GM12865 (cell line): ENCODE measurements at places on chromosomes 2 and 18.
A peak's percentile ranks its signal among the peaks of the same experiment; 100 is the strongest.

DNA sequence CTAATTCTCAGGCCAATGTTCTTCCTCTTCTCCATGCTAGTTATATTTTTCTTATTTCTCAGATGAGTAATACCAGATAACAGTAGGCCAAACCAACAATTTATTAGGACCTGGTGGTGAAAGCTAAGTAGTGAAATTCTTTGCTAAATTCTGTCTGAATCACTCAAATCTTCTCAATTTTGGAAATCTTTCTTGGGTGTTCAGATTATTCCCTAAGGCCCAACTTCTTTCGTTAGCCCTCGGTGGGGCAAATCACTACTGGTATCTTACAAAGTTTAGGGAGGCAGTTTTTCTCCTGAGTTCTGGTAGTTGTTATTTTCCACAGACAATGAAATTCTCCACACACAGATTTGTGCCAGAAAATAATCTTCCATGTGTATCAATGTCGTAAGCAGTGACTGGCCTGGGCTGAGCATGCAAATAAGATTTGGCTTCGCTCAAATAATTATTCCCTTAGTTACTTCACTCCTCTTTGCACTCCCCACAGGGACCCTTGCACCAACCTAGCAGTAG, 443.5 kb upstream of the SLC14A2 start:
- DNase-seq = no peak

GRCh38 chr2:182142062-182142461, 156.4 kb downstream of the PPP1R1C start:
- DNase-seq = no peak

- DNase-seq = no peak
These were observed 301.8 kb downstream of the XIRP2 start for GRCh38 chr2:167190053-167190452.

GRCh38 chr2:38698467-38699003, 32.6 kb downstream of the GALM start:
- DNase-seq = no peak

GRCh38 chr2:239811111-239811781, 213.9 kb downstream of the NDUFA10 start:
- DNase-seq = no peak

DNA sequence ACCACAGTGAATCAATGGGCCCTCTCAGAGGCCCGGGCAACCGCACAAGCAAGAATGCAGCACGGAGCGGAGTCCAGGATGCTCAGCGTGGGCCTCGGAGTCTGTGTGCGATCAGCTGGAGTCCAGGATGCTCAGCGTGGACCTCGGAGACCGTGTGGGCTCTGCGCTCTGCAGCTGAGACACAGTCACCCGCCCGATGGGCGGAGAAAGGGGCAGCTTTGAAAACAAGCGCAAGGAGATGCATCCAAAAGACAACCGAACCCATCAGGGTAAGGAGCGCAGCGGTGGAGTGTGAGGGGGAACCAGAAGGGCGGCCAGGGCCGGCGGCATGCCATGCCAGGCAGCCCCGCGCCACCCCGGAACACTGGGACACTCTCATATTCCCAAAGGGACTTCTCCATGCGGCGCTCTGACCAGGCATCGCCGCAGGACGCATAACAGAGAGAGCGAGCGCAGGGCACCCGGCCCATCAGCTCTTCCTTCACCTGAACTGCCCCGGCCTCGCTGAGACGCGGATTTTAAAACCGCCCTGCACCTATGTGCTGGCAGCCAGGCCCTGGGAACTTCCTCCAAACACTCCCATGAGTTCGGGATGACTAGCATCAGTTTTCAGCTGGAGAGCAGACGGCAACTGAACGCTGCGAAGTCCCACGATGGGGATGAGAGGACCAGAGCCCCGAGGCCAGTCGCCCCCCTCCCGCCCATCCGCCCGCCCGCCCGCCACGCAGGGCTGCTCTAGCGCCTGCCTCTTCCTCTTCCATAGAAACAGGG, 44.7 kb downstream of the MC5R start:
- no peak for DNase-seq

- no peak for DNase-seq
These were observed 352.0 kb downstream of the THSD7B start for GRCh38 chr2:137117385-137117784.

- DNase-seq = no peak
These were observed 376.6 kb downstream of the EIPR1 start for GRCh38 chr2:3000968-3001367.

DNA sequence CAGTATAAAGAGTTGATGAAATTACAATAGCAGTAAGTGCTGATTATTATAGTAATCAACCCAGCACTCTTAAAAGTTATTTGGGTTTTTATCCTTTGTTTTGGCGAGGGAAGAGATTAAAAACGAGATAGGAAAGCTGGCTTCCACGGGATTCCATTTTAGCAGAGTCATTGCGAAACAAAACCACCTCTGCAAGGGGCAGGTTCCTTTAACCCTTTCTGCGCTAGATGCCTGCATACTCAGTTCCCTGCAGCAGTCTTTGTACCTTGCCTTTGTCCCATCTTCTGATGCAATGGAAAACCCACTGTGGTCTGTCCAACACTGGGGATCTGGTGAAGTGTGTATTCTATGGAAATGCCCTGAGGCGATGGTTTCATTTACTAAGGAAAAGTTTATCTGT, 2.7 kb downstream of the YPEL5 start:
- peak; percentile 29 for DNase-seq

DNA sequence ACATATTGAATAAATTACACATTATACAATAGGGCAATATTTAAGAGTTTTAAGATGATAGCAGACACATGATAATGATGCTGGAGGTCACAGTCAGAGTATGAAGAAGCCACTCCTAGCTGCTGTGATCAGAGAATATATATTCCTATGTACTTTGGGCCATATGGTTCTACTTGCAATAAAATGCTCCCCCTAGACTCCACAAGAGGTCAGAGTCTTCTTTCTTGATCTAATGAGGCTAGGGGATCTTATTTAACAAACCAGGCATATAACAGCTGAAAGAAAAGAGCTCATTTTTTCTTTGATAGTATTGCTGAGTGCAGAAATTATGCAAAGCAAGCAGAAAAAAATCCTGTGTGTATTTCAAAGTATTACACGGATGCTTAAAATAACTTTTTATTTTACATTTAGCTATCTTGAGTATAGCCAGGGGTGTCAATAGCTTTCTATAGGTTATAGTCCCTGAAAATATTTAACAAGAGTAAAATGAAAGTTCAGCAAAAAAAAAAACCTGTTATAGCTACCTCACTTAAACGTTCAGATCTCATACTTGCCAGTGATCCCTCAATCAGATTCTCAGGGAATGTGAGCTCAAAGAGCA, 748.7 kb upstream of the CHAC2 start:
- no peak for DNase-seq

GRCh38 chr2:2566396-2567323, 235.6 kb upstream of the MYT1L start:
- no peak for DNase-seq

DNA sequence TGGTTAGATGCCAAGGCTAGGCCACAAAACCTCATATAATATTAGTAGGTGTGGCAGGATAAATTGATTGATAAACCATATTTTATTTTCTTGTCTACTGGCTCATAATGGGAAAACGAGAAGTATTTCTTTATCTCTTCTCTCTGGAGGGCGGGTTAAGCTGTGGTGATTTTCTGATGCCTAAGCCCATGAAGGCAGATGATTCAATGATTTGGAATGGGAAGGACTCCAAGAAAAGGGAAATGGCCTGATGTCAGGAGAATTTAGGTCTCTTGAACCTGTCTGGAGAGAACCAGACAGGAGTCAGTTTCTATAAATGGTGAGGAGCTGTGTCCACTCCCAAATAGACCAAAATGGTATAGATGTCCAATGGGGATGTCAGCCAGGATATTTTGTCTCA, 18.7 kb upstream of the MAP4K3 start:
- DNase-seq = no peak

- DNase-seq = peak; percentile 56
These were observed 12.2 kb downstream of the DOK1 start for GRCh38 chr2:74566754-74567085.

GRCh38 chr2:175012516-175012915, 7.3 kb upstream of the CHN1 start:
- DNase-seq = no peak

GRCh38 chr2:66724241-66724640, 289.3 kb downstream of the MEIS1 start:
- DNase-seq = no peak

DNA sequence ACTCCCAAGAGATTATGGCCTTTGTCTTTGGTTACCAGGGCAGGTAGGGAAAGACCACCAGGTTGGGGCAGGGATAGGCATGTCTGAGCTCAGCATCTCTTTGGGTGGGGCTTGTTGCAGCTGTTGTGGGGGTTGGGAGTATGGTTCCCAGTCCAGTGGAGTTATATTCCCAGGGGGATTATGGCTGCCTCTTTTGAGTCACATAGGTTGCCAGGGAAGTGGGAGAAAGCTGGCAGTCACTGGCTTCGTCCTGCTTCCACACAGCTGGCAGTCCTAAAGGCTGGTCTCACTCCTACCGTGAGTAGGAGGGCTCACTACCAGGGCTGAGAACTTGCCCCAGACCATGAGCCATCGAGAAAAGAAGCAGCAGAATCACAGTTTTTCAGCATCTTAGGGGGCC, 79.1 kb downstream of the LYPD6 start:
- DNase-seq = no peak

- DNase-seq = no peak
These were observed 292.3 kb upstream of the SIX2 start for GRCh38 chr2:45301307-45302277.

- no peak for DNase-seq
These were observed 197.9 kb downstream of the HRH4 start for GRCh38 chr18:24658302-24658701.

DNA sequence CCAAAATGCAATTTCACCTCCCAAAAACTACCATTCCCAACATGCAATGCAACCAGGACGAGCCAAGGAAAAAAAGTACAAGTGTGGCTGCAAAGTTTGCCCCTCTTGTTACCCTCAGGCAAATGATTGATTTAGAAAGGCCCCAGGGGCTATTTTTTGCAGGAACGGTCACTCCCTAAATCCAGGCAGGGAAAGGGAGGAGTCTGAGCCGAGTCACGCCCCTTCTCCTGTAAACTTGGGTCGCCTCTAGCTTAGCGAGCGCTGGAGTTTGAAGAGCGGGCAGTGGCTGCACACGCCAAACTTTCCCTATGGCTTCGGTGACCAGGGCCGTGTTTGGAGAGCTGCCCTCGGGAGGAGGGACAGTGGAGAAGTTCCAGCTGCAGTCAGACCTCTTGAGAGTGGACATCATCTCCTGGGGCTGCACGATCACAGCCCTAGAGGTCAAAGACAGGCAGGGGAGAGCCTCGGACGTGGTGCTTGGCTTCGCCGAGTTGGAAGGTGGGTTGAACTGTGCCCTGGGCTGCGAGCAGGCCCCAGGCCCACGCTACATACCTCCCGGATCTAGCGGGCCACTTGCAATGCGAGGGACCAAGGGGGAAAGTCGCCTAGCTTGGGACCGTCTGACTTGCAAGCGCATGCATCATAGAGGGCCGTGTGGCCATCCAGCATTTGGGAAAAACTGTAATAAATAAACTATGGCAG, at the start of gene GALM:
GALM (plus strand) TSS at position 261 of the 702 bp plus-strand sequence; CDS start at position 309, 48 bp downstream.
- DNase-seq = peak; percentile 72

- no peak for DNase-seq
These were observed 16.4 kb downstream of the PLEKHH2 start for GRCh38 chr2:43653506-43653905.

- DNase-seq = no peak
These were observed 104.9 kb downstream of the NCK2 start for GRCh38 chr2:105849431-105850179.

GRCh38 chr2:74399785-74400184, 19.7 kb upstream of the DCTN1 start:
- DNase-seq = peak; percentile 67

DNA sequence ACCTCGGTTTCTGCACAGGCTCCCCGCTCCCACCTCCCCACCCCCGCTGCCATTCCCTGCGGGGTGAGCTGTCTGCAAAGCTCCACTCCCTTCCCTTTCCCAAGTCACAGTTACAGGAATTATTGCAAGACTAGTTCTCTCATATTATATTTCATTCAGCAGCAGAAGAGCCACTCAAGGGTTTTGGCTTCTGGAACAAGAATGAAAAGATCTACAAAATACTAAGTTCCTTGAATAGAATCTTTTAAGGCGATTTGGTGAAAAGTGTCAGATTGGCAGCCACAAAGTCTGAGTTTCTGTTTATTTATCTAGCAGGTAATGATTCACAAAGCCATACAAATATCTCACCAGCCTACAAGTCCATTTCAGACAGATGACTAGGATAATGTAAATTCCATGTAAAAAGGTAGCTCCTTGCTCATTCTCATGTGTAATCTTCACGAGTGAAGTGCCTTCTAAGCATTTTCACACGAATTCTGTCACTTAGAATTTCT, 221.9 kb upstream of the RBBP8 start:
- no peak for DNase-seq

DNA sequence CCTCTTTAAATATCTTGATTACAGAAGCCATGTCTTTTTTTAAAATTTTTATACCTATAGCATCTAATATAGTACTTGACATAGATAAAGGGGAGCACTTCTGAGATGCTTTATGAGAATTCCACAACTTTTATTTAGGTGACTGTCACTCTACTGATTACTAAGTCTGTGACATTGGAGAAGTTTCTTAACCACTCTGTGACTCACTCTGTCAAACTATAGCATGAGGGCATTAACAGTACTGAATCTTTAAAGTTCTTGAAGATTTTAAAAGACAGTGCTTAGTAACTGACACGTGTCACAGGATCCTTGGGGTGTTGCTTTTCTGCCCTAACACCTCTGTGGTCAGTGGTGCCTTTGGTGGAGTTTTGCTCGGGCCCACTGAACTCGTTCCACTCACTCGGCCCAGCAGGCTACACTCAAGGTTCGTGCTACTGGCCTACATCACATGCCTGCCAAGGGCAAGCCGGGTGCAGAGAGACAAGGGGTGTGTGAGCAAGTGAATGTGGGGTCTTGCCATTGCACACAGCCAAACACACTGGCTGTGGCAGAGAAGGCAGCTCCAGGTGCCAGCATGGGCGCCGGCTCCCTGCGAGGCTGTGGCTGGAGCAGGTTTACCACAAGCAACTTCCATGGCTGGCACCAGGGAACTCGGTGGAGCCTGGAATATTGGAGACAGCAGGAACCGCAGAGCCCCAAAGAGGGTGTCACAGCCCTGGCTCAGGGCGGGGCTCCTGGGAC, 734.0 kb upstream of the CDH7 start:
- DNase-seq = no peak

DNA sequence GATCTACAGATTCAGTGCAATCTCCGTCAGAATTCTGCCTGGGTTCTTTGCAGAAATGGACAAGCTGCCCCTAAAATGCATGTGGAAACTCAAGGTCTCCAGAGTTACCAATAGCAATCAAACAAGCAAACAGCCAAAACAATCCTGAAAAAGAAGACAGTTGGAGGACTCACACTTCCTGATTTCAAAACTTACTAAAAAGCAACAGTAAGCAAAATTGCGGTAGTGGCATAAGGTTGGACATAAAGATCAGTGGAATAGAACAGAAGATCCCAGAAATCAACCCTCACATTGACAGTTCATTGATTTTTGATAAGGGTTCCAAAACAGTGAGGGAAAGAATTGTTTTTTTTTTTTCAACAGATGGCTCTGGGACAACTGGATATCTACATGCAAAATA, 59.7 kb downstream of the NPPC start:
- no peak for DNase-seq

- DNase-seq = peak; percentile 96
These were observed 1.3 kb downstream of the BCL2 start for GRCh38 chr18:63317982-63318888.
